Cardiac muscle cell (in vitro differentiated cells and primary cell): ENCODE measurements at places on chromosomes 6 and 20. TPM values are rescaled to one million over a fixed set of nuclear protein-coding genes. Genes with fewer than 3 reads are reported as not detected.

GRCh38 chr20:31698243-31698802, 24.3 kb downstream of the BCL2L1 start:
- DNase-seq: no peak

GRCh38 chr6:84065693-84066290, 32.2 kb downstream of the MRAP2 start:
- no peak for DNase-seq

DNA sequence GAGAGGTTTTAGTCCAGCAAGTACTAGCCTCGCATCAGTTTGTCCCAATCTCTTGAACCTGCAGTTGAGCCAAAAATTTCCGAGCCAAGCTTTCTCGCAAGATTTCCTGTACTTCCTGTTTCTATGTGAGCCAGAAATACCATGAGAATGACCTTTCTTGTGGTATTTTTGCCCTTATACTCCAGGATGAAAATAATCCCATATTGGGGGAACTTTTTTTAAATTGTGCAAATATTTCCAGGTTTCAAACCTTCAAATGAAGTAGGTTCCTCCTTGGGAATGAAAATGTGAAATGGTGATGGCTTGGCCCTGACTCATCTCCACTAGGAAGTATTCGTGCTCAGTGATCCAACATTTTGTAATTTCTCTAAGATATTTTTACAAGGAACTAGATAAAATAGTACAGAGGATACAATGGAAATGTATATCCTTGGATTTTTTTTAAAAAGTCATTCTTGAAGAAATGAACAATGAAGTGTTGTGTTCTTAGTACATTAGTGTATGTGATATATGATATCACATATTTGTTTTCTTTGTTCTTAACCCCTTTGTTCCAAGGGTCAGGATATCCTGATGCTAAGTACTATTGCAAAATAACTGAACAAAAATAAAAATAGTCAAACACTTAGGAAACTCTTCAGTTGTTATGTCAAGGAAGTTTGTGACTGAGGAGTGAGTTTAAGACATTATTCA, 184.0 kb downstream of the PDE7B start:
- DNase-seq: no peak

DNA sequence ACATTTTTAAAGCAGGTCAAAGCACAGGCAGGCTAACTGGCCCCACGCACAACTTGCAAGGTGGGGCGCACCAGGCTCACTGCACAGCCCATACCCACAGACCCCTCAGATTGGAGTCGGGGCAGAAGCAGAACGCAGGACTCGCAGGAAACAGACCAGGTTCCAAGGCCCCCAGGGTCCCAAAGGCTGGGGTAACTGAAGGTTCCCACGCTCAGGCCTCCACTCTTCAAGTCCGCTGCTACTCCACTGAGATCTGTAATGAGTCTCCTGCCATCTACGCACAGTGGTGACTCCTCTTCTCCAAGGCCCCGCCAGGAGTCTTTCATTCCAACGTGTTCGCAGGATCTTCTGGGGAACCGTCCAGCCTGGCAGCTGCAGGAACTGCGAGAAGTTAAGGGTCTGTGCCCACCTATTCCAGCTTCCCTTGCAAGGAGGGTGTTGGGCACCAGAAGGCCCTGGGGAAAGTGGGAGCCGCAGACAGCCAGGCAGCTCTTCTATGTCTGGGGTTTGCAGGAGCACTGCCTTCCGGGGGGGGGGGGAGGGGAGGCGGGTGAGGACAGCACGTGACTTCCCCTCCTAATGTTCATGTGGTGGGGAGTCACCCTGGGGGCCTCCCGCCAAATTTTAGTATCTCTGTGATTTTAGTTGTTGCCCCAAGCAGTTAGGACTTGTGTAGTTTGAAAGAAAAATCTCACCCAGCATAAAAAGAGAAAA, 2.0 kb upstream of the TAF4 start:
- peak; percentile 17 for DNase-seq

- no peak for DNase-seq
These were observed 128.2 kb downstream of the GPX5 start for GRCh38 chr6:28653876-28654275.

- DNase-seq: no peak
These were observed 13.6 kb downstream of the IL17F start for GRCh38 chr6:52230685-52231084.

GRCh38 chr20:4160761-4161305, 145.5 kb upstream of the RNF24 start:
- peak; percentile 64 for DNase-seq

- DNase-seq: no peak
These were observed 29.9 kb upstream of the SAMD3 start for GRCh38 chr6:130252527-130253237.

DNA sequence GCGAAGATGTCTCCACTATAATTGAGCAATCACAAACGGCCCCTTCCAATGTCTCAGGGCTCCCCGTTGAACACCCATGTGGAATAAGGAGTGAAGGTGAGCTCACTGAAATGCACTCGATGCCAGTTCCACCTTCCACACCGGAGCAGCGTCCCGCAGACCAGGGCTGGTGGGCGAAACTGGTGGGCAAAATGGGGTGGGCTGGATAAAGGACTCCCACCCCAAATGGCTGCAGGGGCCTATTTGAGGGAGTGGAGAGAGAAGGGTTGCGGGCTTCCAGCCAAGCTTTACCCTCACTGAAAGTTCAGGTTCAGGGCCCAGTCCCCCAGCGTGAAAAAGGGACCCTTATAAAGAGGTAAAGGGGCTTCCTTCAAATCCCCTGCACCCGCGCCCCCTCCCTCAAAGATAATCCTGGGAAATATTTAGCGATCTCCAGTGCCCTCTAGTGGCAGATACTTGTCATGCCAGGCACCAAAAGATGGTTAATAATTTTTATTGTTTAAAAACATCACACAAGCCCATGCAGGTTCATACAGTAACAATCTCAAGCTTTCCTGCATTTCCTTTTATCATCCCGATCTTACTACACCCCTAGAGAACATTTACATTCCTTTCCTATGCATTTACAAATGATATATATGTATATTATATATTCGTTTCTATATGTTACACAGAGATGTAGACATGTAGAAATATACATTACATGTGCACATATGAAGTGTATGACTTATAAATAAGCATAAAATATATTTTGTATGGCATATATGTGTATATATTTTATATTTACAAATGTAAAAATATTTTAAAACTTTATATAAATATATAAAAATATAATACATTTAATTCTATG, 58.2 kb upstream of the NKX2-2 start:
- DNase-seq: peak; percentile 39

GRCh38 chr6:112695001-112695400, 347.9 kb downstream of the RFPL4B start:
- no peak for DNase-seq

- DNase-seq: no peak
These were observed 734.3 kb downstream of the QKI start for GRCh38 chr6:164148788-164149187.

- DNase-seq: peak; percentile 44
These were observed 215.2 kb downstream of the NFATC2 start for GRCh38 chr20:51327251-51327841.

DNA sequence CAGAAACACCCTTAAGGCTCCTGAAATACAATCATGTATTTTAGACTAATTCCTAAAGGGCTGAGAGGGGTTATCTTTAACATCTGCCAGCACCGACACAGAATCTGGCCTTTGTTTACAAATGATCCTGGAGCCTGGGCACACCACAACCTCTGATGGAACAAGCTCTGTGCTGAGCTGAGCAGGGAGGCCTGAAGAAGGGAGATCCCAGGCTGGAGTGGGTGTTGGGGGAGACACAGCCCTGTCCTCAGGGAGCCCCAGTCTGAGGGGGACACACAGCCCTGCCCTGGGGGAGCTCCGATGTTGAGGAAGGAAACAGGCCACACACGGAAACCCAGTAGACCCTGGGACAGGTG, 130.5 kb downstream of the VEGFA start:
- DNase-seq: no peak

DNA sequence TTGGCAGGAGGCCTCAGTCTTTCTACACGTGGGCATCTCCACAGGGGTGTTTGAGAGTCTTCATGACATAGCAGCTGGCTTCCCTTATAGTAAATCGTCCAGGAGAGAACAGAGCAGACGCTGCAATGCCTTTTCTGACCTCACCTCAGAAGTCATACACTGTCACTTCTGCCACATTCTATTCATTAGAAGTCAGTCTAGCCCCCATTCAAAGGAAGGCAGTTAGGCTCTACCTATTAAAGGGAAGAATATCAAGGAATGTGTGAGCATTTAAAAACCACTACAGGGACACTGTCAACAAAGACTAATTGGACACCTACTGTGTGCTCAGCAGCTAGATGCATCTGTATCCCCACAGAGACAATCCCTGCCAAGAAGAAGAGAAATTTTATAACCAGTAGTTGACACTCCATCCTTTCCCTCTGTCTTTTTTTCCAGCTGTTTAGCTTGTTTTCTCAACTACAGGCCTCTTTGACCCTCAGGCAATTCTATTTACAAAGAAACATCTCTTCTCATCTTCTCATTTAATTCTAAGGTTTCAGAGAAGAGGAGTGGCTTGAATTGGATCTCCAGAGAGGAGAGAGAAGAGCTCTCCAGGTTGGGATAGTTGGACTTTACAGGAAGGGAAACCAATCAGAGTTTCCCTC, 18.6 kb downstream of the ARMC12 start:
- no peak for DNase-seq

- DNase-seq: no peak
These were observed 117.4 kb downstream of the ASCC3 start for GRCh38 chr6:100763617-100764241.

DNA sequence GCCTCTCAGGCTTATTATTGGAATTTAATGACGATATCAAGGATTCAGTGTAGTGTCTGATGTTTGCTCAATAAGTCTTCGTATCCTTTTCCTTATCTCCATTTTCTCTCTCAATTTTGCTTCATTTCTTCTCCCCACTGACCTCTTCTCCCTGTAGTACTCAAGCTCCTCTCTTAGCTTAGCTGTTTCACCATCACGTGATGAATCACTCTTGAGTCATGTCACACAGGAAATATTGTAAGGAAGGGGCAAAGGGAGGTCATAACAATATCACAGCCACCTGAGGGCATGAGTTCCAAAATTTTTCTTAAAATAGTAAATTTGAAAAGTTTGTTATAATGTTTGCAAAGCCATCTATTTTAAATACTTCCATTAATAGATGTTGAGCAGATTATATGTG, 392.2 kb upstream of the MARCKS start:
- peak; percentile 64 for DNase-seq

DNA sequence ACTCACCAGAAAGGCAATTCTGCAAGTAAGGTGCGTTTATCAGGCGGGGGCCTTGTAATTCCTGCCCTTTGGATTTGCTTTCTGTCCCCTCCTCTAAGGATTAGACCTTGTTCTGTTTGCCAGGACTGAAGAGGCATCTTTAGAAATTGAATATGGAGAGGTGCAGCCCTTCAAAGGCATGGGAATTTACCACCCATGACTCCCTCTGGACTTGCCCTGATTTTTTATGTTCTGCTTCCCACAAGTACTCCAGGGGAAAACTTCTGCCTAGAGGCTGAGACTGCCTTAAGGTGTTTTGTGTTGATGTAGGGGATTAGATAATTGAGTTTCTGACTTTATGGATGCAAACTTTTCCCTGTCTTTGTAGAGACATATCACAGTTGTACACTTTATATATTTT, 30.2 kb downstream of the SYTL3 start:
- no peak for DNase-seq

- no peak for DNase-seq
These were observed 258.3 kb upstream of the MOCS1 start for GRCh38 chr6:40192516-40192915.

DNA sequence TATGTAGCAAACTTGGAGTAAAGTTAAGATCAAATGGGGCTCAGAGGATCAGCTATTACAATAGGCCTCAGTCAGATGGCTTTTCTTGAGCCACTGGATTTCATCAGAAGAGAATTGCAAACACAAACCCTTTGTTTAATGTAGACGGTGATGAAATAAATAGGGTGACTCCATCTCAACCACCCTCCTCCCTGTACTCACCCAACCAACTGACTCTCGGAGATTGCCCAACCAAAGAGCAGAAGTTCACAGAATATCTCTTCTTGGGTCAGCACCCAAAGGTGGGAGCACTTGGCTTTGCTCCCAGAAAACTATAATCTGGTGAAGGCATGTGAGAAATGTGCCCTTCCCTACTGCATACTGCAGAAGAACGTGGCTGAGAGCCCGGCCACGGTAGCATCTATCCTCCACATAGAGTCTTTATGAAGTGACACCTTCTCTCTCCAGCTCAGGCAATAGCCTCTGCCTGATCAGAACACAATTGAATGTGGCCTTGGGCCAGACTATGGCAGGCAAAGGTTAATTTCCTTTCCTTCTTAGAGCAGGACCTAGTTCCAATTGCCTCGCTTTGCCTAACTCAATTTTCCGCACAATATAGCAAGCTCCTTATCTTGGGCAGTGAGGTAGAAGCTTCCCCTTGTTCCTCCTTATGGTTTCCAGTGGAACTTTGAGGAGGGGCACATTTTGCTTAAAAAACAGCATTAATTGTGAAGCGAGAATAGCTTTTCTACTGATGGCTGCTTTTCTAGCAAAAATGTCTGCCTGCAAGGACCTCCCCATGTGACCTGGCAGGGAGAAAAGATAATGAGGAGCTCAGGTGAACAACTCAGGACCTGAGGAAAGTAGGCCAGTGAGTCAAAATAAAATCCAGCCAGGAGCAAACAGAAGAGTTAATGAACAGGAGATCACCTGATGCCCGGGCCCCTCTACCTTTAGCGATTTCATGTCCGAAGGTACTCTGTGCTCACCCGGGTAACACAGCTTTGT, 79.4 kb downstream of the GFOD1 start:
- DNase-seq: no peak

DNA sequence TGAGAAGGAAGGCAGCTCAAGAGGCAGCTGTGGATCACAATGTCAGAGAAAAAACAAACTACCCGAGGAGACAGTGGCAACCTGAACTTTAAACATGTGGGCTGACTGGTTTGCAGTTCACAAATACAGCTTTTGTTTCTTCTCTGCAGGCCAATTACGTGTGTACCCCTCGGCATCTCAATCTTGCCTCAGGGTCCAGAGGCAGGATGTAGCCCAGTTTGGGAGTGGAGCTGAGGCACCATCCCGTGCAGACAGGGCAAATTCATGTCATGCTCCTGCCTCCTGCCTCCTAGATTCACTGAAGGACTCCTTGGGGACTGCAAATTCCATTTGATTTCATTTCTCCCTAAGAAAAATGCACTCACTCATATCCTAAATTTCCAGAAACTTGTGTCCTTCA, 94.2 kb upstream of the KCNK16 start:
- DNase-seq: peak; percentile 58

DNA sequence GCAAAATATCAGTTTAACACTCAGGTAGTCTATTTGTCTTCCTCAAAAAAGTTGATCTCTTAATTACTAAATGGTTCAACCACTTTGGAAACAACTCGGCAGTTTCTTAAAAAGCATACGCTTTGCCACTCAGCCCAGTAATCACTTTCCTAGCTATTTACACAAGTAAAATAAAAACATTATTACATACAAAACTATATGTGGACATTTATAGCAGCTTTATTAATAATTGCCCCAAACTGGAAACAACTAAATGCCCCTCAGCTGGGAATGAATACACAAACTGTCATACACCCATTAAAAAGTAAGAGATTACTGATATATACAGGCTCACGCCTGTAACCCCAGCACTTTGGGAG, 7.4 kb downstream of the EEF1A1 start:
- DNase-seq: no peak

- DNase-seq: peak; percentile 27
These were observed 44.0 kb upstream of the RNGTT start for GRCh38 chr6:89007209-89008000.

GRCh38 chr6:114936080-114936479, 593.3 kb upstream of the HS3ST5 start:
- DNase-seq: no peak

Gene SLC32A1
- total RNA-seq: not detected in 2 replicates

Gene CUL7
- 43.5 and 65.8 TPM in 2 replicates for total RNA-seq

Gene GRM1
- 0.42 and 0.54 TPM in 2 replicates for total RNA-seq

Gene POPDC3
- total RNA-seq: 49.4 and 53.4 TPM in 2 replicates

Gene CTSZ
- 60.6 and 71.3 TPM in 2 replicates for total RNA-seq

Gene MATN4
- total RNA-seq: not detected in 2 replicates

Gene FOXQ1
- total RNA-seq: not detected in 2 replicates

Gene SLC44A4
- total RNA-seq: not detected in 2 replicates

Gene PBOV1
- not detected in 2 replicates for total RNA-seq
